RPMI7951 (cell line): ENCODE measurements at places on chromosomes 16 and 17.

DNA sequence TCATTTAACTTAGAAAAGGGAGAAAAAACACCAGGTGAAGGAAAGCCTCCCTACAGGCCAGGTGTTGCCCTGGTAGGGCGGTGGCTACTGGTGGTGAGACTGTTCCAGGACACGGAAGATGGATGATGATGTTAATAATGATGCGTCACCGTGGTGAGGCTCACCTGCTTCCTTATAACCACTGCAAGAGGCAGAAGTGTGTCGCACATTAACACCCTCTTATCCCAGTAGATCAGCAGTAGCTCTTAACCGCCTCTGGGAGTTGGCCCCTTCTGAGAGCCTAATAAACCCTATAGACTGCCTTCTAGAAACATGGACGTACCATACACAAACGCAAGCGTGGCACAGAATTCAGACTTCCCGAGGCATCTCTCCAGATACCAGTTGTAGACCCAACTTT lies 7.8 kb downstream of the BFAR start:
- DNase-seq, result no peak

DNA sequence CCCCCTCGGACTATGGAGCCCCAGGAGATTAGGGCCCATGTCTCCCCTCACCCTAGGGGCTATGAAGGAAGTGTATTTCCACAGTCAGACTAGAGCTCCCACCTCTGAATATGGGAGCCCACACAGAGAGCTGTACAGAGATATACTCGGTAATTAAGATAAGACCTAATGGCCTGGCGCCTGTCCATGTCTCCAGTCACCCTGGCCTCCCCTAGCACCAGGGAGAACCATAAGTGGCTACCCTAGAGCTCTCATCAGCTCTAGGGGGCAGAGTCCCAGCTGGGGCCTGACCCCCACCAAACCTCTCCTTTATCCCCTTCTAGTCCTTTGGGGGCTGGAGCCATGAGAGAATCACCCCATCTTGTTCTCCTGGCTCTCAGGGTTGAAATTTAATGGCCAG lies 2.4 kb downstream of the TMEM101 start:
- DNase-seq, result no peak

DNA sequence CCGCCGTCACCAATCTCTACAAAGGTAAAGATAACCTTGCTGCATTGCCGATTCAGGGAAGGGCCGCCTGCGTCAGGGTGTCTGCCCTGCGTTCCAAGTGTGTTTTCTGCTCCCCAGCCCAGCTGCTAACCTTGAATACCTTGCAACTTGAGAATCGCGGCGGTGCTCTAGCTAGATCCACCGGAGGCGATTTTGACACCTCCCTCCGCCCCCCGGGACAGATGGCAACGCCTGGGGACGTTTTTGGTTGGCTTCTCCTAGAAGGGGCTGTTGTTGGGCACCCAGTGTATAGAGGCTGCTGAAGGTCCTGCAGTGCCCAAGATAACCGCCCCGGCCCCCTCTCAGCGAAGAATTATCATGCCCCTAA lies 1.5 kb downstream of the HAPSTR1 start:
- DNase-seq, result no peak

- peak; percentile 39 for DNase-seq
These were observed 1.1 kb upstream of the PRPSAP1 start for GRCh38 chr17:76354747-76355310.

DNA sequence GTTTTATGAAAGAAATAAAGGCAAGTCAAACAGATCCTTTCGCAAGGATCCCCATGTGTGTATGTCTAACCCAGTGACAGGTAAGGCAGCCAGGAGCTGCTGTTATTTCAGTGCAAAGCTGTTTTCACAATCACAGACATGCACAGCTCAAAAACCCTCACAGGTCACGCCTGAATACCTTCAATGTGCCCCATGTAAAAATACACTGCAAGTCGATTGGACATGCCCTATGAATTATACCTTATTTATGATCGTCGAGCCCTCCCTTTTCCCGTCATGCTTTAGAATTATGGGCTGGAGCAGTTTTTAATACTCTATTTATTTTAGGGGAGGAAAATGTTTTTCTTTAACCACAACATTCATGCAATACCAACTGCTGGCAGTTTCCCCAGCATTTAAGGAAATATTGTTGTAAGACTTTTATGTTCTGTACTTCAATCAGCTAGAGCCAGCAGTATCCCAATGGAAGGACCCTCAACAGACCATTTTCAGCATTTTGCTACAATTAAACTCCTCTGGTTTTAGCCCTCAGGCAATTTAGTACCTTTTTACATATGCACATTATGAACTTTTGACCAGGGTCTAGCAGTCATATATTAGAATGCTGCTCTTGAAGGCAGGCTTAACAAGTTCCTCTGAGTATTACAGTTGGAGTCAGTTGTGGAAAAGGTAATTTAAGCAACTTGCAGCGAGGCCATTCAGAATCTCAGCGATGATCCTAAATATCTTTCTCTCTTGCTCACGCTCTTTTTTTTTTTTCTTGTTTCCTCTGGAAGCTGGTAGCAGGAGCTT lies 362.2 kb downstream of the WWOX start:
- DNase-seq, result no peak

DNA sequence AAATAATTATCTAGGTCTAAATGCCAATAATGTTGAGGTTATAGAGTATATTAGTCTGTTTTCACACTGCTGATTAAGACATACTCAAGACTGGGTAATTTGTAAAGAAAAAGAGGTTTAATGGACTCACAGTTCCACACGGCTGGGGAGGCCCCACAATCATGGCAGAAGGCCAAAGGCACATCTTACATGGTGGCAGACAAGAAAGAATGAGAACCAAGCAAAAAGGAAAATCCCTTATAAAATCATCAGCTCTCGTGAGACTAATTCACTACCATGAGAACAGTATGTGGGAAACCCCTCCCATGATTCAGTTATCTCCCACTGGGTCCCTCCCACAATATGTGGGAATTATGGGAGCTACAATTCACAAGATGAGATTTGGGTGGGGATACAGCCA lies 2.9 kb upstream of the KATNB1 start:
- no peak for DNase-seq
